ENCODE measurements at places on chromosomes 6 and 20.

GRCh38 chr6:68043122-68043398 is 592.0 kb upstream of the ADGRB3 start:
- no peak for DNase-seq

GRCh38 chr6:114042267-114043016 is 71.5 kb upstream of the HDAC2 start:
- no peak for DNase-seq

DNA sequence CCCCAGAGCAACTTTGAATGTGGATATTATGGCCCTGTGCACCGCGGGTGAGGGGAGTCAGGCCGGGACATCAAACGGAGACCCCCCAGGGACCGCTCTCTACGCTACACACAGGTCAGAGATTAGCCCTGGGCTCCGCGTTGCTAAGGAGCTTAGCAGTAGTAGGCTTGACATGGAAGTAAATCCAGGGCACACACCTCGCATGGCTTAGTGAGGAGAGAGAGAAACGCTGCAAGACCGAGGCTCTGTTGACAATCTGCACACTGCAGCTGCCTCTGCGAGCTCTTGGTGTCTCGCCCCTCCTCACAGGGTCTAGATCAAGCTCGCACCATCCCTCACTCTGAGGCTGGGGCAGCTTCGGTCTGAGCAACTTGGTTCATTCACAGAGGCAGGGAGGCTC is 116.1 kb upstream of the CDH4 start:
- no peak for DNase-seq

DNA sequence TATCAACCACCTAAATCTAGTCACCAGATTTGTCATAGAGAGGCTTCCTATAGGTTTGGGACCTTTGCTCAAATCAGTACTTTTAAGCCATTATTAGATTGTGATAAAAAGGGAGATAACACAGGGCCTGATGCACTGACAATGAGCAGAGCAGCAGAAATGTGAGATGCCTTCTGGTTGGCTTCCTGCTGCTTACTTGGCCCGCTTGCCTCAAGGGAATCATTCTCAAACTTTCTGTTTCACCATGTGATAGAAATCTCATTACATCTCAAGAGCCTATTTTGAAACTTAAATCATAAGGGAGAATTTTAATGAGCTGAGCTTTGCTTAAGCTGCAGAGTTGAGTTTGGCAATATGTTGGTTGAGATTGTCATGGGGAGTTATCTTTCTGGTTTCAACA is 606.0 kb downstream of the DHX35 start:
- DNase-seq, result no peak

GRCh38 chr20:23874747-23875146 is 4.8 kb downstream of the CST5 start:
- no peak for DNase-seq

DNA sequence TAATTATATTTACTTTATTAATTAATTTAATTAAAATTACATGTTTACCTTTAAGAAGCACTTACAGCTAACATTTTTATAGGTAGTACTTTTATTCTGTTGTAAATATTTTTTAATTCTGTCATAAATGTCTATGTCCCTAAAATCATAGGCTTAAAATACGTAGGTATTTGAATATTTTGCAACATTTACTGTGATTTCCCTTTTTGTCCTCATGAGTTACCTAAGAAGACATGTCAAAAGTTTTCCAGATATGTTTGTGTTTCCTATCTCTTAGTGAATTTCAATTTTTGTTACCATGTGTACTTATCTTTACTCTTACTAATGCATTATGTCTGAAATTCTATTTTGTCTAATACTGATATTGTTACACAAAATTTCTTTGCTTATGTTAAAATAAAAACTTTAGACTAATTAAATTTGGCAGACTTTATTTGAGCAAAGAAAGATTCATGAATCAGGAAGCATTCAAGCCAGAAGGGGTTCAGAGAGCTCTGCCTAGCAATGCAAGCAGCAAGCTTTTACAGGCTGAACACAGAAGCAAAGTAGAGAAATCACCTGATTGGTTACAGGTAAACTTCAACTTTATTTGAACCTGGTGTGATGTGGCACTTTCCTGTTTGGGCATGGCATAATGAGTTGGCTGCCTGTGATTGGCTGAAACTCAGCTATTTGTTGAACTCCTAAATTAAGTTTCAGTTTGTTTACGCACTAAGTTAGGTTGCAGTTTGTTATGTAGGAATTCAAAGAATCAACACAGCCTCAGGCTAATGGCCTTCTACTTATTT is 123.2 kb upstream of the TMEM170B start:
- peak; percentile 52 for DNase-seq

DNA sequence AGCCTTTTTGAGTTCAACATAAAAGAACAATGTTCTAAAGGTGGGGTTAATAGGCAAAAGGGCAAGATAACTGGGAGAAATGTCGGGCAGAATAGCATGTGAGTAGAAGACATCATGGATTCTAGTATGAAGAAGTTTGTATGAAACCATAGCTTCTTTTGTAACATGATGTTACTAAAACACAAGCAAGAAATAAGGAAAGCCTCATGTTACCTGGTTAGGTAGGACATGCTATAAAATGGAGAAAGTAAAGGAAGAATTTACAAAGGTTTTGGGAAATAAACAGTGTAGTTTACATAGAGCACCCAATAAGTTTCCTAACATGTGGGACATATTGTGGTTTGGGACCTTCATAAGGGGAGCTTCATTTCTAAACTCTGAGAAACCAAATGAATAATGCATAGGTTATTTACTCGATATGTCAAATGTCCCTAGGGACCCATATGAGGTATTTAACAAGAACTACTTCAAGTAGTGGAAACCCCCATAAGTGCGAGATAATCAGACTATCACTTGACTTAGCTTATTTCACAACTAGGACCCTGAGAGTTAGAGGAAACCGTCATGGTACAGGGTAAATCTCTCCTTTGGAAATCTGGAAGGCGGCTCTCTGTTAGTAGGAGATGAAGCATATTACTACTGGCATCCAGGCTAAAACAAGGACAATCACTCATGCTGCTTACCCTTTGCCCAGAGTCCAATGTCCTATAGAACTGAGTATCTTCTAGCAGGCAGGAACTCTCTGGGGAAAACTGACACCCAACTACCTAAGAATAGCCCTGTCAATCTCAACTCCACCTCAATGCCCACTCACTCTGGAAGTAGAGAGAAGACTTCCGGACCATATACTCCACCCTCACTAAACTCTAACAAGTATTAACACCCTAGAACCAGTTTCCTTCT is 57.5 kb downstream of the ILRUN start:
- no peak for DNase-seq

DNA sequence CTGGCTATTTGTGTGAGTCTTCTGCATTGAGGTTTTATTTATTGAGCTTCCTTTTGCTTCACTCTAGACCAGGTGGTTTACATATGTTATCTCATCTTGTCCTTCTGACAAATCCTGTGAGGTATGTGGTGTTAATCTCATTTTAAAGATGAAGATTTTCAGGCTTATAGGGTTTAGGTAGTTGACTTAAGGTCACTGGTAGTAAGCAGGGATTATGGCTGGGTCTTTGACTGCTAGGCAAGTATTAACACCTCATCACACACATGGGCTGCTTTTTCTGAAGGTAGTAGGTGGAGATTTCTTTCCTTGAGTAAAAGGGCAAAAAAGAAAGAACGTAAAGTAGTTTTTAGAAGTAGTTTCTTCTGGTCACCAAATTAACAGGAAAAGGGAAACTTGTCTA is 72.6 kb downstream of the CDKAL1 start:
- no peak for DNase-seq

Data from CD4-positive, CD25-positive, alpha-beta regulatory T cell (primary cell).